Activated CD4-positive, alpha-beta T cell treated with anti-CD3 and anti-CD28 coated beads for 48 hours (primary cell): ENCODE measurements at places on chromosomes 12 and 14.

- DNase-seq: no peak
Measured at GRCh38 chr12:131833288-131833895, 5.2 kb downstream of the MMP17 start.

DNA sequence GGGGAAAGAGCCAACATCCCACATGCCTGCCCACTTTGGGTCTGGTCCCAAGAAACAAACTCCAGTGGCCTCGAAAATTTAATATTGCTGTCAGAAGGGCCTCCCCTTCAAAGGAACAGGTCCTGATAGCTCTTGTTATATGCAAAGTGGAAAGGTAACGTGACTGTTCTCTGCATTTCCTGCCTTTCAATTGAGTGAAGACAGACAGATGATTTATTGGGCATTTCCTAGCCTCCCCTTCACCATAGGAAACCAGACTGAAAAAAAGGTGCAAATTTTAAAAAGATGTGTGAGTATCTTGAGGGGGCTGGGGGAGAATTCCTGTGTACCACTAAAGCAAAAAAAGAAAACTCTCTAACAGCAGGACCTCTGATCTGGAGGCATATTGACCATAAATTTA lies 235.2 kb downstream of the ZFP36L1 start:
- no peak for DNase-seq

- DNase-seq: no peak
Measured at GRCh38 chr12:82647853-82648252, 38.9 kb upstream of the TMTC2 start.

DNA sequence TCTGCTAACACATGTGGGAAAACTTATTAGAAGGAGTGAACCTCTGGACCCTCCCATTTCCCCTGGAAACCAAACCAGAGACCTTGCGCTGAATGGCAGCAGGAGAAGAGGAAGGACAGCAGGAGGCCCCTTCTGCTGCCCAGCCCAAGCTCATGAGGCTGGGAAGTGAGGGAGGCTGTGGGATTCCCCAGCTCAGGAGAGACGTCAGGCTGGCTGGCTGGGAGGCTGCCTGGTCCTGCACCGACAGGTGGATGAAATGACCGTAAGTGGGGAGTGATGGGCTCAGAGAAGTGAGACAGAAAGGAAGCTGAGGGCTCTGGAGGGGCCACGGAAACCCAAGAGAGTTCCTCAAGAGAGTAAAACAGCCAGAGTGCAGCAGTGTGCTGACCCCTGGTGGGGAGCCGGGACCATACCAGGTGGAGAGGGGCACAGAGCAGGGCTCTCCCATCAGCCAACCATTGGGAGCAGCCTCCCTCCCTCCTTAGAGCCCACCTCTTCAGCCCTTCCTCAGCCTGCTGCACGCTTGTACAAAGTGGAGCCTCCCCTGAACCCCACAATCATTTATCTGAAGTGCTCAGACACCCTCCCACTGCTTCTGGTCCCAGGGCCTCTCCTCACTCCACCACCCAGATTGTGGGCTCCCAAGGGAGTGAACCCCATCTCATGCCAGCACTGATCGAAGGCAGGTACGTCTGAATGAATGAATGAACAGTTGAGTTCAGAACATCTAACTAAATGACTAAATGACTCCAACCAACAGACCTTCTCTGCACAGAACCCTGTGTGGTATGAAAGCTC lies 14.0 kb downstream of the TAMALIN start:
- peak; percentile 76 for DNase-seq

DNA sequence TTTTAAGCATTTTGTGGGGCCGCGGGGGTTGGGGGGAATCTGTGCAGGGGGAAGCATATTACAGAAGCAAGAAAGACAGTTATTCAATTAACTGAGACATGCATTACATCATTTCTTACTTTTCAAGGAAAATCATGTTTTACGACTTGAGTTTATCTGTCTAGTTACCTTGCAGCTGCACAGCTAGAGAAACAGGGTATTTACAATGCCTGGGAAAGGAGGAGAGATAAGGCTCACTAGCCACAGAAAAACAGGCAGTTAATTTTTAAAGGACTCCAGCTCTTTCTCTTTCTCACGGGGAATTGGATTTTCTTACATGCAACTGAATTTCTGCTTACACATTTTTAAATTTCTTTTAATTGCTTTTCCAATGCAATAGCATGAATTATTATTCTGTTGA lies 22.2 kb downstream of the FCF1 start:
- DNase-seq: no peak

GRCh38 chr14:94483071-94483451 lies 7.1 kb upstream of the SERPINA9 start:
- no peak for DNase-seq

- no peak for DNase-seq
Measured at GRCh38 chr12:89721291-89721987, 12.8 kb upstream of the ATP2B1 start.

GRCh38 chr12:123621101-123621500 lies 12.4 kb downstream of the EIF2B1 start:
- DNase-seq: no peak

DNA sequence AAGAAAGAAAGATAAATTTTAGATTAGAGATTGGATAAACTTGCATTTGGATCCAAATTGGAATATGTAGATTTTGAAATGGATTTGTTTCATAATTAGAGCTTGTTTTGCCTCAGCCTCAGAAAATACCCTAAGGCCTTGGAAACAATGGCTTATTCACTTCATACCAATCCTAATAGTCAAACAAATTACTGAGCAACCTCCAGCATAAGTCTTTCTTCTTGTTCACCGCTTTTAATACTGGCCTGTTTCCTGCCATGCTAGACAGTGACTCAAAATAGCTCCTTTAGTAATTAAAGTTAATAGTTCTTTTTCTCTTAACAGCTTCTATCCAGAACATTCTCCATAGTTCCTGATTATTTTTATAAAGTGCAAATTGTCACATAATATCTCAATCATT lies 110.9 kb upstream of the DNM1L start:
- DNase-seq: no peak

DNA sequence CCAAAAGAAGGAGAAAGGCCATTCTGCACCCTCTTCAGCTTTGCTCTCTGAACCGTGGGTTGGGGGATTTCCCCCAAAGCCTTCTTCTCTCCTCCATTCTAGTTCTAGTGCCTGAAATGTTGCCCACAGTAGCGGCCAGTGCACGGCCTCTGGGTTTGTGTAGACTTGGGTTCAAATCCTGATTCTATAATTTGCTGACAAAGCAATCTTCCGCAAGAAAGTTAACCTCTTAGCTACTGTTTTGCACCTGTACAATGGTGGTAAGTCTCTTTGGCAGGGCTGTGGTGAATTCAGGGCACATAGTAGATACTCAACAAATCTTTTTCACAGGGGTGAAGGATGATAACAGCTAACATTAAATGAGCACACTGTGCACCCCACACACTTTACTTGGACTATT lies 5.8 kb upstream of the CACNA1C start:
- no peak for DNase-seq

GRCh38 chr14:79036441-79036840 lies 866.3 kb downstream of the NRXN3 start:
- no peak for DNase-seq

DNA sequence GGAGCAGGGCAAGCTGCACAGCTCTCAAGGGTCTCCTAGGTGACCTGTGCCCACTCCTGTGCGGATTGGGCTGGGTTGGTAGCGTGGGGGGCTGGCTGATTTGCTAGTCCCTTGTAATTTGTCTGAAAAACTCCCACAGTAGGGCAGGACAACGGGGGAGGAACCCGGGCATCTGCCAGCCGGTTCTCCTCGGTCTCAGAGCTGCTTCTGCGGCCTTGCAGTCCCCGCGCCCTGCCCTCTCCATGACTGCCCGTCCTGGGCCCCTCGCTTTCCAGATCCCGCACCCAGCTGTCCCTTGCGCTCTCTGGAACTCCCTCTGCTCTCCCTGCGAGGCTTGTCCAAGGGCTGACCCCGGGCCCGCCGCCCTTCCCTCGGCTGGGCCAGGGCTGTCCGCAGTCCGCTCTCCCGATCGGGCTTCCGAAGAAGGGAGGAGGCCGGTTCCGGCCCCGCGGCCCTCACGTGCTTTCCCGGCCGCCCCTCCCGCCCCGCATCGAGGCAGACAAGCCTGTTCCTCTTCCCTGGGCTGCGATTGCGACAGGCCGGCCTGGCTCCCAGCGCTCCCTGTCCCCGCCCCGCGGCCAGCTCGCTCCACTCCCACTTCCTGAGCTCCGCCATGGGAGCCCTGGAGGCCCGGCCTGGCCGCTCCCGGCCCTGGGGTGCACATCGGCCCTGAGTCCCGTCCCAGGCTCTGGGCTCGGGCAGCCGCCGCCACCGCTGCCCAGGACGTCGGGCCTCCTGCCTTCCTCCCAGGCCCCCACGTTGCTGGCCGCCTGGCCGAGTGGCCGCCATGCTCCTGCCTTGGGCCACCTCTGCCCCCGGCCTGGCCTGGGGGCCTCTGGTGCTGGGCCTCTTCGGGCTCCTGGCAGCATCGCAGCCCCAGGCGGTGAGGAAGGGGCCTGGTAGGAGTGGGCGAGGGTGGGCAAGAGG lies at the start of gene LTBR:
LTBR (plus strand) TSS at position 591 of the 927 bp plus-strand sequence; CDS start at position 788, 197 bp downstream.
- peak; percentile 31 for DNase-seq

DNA sequence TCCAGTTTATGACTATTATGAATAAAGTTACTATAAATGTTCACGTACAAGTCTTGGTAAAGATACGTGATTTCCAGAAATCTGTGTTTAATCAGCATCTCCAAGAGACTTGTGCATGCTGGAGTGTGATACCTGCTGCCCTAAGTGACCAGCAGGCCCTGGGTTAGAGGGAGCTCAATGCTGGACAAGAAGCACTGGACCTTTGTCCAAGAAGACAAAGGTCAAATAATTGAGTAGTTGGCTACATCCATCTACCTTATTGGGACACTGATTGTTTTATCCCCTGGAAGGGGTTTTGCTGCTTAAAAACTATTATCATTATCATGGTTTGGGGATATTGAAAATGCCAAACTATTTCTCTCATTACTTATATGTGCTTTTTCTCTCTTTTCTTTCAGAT lies 37.0 kb upstream of the CHST11 start:
- no peak for DNase-seq

DNA sequence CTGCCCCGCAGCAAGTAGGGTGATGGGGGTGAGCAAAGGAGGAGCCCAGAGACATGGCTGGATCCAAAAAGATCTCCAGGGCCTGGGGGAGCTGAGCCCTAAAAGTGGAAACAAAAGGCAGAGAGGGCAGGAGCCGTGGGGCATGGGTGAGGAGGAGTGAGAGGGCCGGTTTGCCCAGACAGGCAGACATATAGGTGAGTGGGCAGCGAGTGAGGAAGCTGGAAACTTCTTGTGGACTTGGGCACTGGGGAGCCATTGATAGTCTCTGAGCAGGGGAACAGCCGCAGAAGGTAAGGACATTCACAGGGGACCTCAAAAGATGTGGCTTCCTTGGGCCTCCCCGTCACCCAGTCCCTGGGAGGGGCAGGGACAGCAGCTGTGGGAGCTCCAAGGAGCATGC lies 16.8 kb upstream of the TMEM119 start:
- DNase-seq: no peak
